ENCODE measurements at places on chromosomes 5 and 9.
A peak's percentile ranks its signal among the peaks of the same experiment; 100 is the strongest.

GRCh38 chr5:112077180-112077579 is 320.2 kb upstream of the NREP start:
- no peak for DNase-seq

DNA sequence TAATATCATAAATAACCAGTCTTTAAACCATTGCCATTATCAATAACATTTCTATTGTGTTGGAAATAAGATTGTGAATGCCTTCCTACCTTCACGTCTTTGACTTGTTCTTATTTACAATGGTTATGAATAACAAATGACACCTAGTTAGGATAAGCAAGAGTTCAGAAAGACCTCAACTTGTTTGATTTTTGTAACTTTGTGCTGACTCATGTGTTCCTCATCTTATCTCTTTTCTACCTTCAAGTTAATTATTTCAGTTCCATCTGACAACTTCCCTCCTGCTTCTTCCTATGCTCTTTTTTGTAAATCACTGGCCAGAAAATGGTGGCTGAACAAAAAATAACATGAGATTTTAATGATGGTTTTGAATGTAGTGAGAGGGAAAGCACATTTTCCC is 538.5 kb upstream of the TUSC1 start:
- no peak for DNase-seq

DNA sequence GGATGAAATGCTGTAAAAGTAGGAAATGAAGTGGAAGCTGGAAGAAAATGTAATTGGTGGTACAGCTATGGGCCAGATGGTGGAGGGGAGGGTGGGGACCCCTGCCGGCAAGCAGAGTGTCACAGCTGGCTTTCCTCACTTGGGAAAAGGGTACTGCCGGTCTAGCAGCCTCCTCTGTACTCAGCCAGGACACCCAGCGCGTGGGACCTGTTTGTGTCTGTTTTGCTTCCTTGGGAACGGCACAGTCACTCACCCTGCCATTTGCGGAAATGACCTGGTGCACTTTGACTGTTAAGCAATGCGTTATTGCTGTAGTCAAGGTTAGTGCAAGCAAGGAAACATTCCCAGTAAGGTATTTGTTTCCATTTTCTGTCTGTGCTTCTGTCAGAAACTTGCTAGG is 10.1 kb downstream of the TMEM252 start:
- DNase-seq = no peak

DNA sequence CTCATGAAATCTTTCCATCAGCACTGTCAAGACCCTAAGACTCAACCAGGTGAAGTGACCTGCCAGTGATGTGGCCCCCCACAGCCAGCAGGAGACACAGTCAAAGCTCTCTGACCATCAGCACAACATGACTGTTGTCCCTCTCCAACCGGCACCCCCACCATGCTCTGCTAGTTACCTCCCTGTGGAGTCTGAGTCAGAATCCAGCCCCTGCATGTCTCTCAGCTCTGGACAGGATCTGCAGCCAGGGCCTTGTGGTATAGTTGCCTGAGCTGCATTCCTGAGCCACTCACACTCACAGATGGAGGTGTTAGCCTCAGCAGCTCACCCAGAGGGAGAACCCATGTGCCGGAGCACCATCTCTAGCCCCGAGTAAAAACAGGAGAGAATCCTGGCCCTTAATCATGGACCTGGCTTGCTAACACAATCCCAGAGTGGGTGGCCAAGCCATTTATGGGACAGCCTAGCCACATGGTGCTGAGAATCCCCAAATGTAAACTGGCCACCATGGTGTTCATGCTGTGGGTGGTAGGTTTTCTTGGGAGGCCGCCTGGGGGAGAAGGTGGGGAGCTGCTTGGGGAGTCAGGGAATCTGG is 237.8 kb downstream of the PAPPA start:
- DNase-seq = peak; percentile 36

- DNase-seq = no peak
Observed at GRCh38 chr5:53359916-53360517, 120.4 kb upstream of the FST start.

- no peak for DNase-seq
Observed at GRCh38 chr9:93821307-93821703, 133.8 kb downstream of the BARX1 start.

DNA sequence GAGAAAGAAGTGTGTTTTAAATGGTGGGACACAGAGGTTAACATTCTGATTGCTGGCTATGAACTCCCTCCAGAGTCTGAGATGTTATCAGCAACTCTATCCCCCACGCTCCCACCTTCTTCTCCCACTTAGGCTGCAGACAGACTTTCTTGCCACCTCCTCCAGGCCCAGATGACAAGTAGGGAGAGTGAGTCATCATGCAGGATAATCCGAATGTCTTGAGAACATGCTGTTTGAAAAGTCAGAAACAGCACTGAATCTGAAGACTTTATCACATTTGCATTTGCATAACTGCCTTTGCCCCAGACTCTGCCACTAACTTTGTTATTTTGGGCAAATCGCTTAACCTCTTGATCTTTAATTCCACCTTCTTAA is 139.8 kb downstream of the ESM1 start:
- no peak for DNase-seq

DNA sequence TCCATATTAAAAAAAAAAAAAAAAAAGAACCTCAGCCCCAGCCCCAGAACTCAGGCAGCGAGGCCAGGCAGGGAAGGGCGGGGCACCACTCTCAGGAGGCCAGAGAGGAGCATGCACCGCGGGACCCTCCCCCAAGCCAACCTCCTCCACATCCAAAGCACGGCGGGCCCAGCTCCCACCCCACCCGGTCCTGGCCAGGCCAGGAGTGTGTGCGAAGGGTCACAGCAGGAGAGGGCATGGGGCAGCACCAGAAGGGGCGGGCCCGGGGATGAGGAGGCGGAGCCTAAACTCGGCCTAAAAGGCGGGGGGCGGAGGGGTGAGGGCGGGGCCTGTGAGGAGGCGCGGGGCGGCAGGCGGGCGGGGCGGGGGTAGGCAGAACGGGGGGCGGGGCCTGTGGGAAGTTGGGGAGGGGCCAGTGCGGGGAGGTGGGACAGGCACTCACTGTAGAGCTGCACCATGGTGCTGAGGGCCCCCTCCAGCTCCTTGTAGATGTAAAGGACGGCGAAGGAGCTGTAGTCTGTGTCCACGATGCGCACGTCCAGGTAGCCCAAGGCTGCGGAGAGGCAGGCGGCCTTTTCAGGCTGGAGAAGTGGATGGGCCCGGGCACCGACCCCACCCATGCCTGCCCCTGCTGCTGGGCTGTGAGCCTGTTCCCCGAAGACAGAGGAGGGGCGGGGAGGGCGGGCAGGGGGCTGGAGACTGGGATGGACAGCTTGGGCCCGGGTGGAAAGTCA is 1.2 kb downstream of the LCN15 start:
- DNase-seq = no peak

- DNase-seq = peak; percentile 59
Observed at GRCh38 chr5:150783422-150783928, 4.9 kb downstream of the SMIM3 start.

GRCh38 chr5:158389786-158390185 is 530.8 kb upstream of the CLINT1 start:
- no peak for DNase-seq

GRCh38 chr5:143636931-143637528 is 174.9 kb upstream of the HMHB1 start:
- DNase-seq = no peak

DNA sequence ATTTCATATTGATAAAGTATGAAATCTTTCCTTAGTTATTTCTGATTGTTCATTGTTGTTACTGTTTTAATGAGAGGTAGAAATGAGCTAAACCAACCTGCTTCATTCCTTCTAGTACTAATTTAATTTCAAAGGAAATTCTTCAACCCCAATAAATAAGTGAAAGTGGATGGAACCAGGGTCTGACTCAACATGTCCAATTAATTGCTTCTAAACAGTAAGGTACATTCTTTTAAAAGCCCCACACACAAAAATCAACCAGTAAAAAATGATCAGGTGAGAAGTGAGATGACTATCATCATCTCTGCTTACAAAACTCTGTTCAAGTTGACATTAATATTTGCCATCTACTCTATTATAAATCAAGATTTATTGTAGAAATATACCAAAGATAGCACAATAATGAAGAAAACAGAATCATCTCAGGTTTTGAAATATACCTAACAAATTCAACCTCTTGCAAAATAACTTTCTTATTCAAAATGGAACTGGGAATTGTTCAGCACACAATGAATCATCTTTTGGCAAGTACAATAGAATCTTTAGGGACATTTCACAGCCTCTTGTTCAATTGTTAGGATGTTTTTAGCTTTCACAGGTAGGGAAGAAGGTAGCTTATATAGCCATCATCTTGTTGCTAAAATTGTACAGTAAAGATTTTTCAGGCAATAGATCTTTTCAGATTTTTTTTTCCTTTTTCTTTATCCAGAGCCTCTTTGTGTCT is 114.5 kb downstream of the RPS23 start:
- DNase-seq = no peak

DNA sequence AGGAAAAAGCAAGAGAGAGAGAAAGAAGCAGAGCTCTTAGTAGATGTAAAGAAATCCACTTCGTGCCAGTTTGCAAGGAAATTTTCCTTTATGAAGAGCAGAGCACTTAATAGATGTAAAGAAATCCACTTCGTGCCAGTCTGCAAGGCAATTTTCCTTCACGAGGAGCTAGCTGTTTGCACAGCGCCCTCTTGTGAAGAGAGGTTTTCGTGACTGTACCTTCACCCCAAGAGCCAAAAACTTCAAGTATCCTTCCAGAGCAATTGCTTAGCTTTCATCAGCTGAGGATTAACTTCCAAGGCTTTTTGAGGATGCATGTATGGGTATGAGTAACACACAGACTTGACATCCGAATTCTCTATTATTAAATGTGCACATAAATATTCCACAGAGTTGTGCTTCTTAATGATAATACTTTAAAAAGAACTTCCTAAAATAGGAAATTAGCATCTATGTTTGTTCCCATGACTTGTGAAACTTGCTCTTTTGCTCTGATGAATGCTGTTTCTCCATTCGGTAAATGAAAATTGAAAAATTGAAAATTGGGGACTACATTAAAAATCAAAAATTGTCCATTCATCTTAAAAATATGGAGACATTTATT is 525.6 kb downstream of the PDE4D start:
- peak; percentile 30 for DNase-seq
